ENCODE measurements at places on chromosomes 3 and 15.

DNA sequence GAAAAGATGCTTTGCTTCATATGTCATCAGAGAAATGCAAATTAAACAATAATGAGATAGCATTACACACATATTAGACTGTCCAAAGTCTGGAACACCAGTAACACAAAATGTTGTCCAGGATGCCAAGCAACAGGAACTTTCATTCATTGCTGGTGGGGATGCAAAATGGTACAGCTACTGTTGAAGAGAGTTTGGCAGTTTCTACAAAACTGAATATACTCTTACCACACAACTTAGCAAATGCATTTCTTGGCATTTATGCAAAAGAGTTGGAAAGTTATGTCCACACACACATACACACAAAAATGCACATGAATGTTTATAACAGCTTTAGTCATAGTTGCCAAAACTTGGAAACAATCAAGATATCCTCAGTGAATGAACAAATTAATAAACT is 195.2 kb upstream of the MME start:
- DNase-seq: no peak

DNA sequence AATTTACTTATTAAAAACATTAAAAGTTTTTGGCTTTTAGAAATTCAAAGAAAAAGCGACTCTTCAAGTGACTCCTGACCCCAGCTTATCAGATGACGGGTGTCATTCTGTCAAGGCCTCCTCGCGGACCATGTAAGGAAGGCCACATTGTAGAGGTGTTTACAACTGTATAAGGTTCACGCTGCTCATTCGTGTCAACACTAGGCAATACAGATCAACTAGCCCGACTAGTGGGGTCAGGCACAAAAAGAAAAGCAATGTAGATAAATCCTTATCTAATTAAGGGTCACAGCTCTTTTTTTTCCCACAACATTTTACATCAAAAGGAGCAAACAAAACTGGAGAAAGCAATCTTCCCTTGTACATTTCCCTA is 207.5 kb upstream of the NR2F2 start:
- no peak for DNase-seq

DNA sequence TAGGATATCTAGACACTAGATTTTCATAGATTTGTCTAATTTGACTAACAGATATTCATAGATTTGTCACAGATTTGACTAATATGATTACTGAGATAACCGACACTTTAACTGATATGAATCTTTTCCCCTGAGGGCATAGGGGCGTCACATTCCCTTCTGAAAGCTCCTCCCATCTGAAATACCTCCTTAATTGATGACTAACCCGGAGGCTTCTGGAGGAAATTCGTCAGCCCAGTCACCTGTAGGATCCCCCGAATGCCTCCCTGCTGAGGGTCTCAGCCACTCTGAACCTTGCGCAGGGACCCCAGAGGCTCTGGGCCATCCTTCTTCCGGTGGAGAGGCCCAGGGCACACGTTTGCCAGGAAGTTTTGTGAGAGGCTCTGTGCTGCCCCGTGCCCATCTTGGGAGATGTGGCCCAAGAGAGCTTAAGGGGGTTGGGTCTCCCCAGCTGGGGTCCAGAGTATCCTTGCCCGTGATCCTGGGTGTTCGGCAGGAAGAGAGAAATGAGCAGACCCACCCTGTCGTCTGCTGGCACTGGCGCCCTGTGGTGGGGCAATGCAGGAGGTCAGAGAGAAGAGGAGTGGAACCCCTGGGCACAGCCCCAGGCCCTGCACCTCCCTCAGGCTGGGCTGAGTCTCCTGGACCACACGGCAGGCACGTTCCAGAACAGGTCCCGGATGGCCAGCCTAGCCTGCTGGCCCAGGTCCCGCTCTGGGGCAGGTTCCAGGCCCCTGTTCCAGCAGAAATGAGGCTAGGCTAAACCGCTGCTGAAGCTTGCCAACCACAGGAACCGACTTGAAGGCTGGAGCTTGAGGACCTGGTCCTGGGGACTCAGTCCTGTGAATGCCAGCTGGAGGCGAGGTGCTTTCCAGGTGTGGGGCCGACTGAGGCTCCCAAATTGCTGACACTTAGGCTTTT is 1.7 kb downstream of the PLA2G4D start:
- no peak for DNase-seq

- DNase-seq: no peak
Observed at GRCh38 chr15:93451822-93452221, 362.8 kb upstream of the RGMA start.

- no peak for DNase-seq
Observed at GRCh38 chr15:99177679-99178078, 71.7 kb downstream of the TTC23 start.

DNA sequence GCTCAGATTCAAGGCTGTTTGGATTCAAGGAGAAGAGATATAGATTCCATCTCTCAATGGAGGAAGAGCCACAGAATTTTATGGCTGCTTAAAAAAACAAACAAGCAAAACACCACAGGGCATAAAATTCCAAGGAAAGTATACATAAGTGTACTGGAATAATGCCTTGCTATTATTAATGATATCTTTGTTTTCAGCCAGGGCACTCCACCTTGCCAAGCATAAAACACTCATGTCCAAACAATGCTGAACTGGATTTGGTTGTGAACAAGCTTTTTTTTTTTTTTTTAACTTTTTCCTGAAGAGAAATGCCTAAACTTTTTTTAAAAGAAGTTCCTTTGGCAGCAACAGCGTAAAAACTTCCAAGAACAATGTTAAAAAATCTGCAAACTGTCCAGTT is 4.8 kb upstream of the CLSTN2 start:
- DNase-seq: no peak

GRCh38 chr3:30428251-30428650 is 178.2 kb upstream of the TGFBR2 start:
- no peak for DNase-seq

GRCh38 chr15:41231422-41232226 is 556 bp downstream of the CHP1 start:
- DNase-seq: no peak

DNA sequence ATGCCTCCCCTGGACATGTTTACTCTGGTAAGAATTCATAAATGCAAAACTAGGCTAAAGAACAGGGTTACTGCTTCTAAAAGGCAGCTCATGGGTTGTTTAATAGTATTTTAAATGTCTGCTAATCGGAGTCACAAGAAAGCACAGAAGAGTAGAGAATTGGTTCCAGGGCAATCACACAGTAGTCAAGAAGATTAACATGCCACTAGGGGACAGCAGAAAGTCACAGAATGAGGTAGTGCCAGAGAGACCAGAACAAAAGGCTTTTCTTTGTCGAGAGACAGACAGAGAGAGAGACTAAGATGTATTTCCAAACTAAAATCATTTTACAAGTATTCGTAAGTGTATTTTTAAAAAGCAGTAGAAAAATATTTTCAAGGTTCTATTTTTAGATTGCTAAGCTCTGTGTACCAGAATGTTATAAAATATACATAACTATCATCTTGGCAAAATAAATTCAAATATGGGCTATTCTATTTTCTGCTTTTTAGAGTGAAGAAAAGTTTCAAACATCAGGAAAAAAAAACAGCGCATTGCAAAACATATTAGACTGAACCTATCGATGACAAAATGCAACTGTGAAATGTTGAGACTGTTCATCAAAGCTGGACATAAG is 78.3 kb upstream of the CDIN1 start:
- DNase-seq: peak; percentile 38

- no peak for DNase-seq
Observed at GRCh38 chr3:188914552-188914951, 257.2 kb upstream of the TPRG1 start.

DNA sequence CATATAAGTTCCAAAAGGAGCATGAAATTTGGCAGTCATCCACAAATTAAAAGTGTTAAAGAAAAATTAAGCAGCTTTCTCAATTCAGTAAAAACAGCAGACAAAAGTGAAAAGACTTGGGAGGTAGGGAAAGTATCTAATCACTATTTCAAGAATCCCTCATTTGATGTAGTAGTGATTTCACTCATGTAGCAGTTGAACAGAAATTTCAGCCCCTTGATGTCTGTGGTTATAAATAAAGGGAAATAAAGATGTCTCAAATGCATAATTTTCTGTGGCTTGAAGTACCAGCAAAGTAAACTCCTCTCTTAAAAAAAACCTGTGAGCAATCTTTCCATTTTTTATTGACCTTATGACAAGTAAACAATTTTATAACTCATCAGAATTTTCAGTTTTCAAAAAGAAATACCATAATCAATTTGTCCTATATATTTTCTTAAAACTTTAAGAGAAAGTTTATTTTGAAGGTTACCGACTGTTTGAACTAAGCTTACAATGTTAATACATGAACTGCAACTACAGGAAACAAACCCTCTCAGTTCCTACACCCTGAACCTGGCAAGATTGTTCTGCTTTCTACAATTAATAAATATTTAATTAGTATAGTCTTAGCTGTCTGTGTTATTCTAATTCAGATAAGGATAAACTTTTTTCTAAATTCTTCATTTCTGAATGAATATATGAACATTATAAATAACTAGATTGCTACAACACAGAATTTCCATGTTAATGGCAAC is 94.2 kb downstream of the CBLB start:
- no peak for DNase-seq

DNA sequence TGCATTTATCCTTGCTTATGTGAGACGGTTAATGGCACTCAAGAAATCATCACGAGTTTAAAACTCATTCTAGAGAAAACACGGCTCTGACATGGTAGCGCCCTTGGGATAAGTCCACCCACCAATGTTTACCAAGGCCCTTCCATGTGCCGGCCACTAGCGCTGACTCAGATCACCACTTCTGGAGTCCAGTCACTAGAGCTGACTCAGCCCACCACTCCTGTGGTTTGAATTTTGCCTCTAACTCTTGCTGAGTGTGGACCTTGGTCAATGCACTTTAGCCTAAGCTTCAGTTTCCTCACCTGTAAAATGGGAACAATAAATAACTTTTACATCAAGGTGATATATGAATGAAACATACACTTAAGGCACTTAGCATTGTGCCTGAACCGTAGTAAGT is 358.4 kb upstream of the PROK2 start:
- DNase-seq: no peak

DNA sequence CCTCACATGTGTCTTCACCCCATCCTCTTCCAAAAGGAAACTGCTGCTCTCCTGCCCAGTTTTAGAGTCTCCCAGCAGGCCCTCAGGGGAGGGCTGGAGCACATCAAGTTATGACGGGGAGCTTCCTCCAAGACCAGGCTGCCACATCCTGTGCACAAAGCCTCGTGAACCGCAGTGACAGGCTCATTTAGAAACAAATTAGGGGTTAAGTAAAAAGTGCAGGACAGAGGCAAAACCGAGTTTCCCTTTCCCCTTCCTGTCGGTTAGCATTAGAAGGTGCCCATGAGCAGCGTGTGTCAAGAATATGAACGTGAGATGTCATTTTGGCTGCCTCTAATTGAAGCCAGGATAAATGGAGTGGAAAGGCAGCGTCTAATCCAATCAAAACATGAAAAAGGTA is 199.7 kb downstream of the ARRDC4 start:
- no peak for DNase-seq

- DNase-seq: no peak
Observed at GRCh38 chr3:142270407-142270806, 45.0 kb upstream of the GK5 start.

DNA sequence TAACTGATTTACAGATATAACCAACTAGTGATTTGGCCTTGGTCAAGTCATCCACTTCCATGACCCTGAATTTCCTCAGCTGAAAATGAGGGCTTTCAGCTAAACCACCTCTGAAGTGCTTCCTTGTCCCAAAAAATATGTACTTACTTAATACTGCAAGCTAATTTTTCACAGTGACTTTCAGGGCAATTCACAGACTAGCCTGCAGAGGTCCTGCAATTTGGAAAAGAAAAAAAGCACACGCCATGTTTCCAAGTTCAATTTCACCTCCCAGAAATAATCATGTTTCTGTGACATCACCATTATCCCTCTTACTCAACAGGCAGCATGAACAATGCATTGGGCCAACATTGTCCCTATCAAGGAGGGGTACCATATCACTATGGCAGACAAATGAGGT is 218.2 kb downstream of the SHOX2 start:
- DNase-seq: no peak

DNA sequence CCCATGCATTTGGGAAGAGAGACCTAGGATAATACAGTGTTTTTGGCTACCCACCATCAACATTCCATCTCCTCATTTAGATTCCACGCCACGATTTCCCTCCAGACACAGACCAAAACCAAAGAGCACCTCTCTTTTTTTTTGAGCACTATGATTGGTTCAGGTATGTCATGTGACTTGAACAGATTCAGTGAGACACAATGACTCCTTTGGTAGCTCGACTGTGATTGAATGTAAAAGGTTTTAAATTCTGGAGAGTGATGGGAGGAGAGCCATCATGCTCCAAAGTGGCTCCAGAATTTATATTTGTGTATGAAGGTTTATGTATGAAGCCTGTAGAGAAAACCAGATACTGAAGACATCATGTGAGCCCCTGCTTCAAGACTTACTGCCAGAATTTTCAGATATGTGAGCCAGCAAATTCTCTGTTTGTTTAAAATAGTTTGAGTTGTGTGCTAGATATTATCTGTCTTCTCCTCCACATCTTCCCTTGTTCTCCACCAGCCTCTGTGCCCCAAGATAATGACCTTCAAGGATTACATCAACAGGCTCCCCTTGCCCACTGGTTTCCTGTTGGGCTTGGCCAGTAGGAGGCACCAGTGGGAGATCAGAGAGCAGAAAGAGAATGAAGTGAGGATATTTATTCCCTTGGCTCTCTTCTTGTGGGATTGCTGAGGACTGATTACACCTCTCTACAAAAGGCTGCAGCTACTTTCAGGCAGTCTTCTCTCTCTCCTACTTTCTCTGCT is 12.5 kb downstream of the MYD88 start:
- no peak for DNase-seq

DNA sequence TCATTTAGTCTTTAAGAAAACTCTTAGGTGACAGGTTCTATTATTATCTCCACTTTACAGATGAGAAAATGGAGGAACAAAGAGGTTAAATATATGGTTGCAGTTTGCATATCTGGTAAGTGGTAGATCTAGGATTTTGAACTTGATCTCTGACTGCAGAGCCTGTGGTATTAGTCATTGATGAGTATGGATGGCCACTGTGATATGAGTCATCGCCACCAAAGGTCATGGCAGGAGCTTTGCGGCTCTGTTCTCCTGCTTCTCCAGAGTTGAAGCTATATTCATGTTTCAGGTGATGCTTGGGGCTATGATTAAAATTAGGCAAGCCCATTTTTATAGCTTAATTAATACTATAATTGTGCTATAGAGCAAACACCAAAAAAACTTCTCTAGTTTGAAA is 306.2 kb upstream of the DPPA4 start:
- no peak for DNase-seq

GRCh38 chr3:194265505-194265892 is 85.6 kb downstream of the CPN2 start:
- peak; percentile 41 for DNase-seq

Measured in NCI-H1092 treated with DMSO at 0.1 percent for 48 hours (cell line).